ENCODE measurements at places on chromosomes 3 and 15.

- DNase-seq: no peak
Observed at GRCh38 chr15:55574096-55574495, 14.0 kb downstream of the PYGO1 start.

DNA sequence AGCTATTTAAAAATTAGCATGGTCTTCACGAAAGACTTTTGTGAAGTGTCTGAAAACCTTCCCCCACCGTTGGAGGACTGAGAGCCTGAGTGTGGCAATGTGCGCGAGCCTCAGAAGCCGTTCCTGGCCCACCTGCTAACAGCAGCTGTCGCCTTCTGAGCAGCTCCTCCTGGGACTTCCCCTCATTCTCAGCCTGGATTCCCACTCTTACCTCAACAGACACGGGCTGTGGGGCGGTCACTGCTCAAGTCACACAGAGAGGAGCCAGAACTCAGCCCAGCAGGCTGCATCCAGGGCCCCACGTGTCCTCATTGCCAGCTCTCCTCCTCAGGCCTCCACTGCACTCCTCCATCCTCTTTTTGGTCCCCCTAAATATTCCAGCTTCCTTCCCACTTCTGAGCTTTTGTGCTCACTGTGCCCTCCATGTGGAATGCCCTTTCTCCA is 7.8 kb downstream of the DNASE1L3 start:
- DNase-seq: no peak

DNA sequence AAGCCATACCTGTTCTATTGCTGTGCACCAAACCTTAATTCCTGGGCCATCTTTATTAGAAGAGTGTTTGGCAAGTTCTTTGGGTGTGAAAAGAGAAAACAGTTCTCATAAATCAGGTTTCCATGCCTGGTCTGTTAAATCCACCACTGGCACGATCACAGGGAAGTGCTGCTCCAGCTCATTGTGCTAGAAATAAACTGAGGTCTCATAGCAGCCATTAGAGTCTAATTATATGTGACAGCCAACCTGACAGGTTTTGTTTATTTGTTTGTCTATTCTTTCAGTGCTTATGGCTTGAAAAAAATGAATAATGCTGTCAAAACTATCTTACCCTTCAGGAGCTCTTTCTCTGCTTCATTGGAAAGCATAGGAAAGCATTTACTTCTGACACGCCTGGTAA is 147.1 kb upstream of the CNTN6 start:
- no peak for DNase-seq

DNA sequence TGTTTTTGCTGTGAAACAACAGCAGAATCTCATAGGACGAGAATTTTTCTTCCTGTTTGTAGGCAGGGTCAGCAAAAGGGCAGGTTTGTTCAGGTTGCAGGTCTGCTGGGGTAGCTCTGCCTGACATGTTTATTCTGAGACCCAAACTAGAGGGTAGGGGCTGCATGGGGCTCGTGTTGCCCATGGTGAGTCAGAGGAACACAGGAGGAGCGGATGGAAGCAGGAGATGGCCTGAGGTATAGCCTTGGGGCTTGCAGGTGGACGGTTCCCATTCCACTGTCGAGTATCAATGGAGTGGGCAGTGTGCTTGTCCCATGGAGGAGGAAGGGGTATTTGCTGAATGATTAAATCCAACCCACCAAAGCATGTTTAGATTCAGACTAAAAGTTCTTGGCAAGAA is 138.9 kb downstream of the APBA2 start:
- no peak for DNase-seq

DNA sequence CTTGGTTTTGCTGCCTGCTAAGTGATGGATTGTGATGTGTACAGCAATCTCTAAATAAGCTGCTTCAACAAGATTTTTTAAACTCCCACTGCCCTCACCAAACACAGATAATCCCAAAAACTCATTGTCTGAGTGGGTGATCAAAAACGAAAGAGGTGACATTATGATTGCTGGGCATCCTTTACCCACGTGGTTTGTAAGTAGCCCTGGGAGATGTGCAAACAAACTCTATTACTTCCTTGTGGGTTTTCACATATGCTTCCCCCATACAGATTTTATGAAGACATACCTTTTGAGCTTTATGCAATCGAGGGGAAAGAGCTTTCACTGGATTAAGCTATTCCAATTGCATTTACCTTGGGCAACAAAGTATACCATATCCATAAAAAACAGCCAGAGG is 1000.4 kb downstream of the FHIT start:
- DNase-seq: no peak

DNA sequence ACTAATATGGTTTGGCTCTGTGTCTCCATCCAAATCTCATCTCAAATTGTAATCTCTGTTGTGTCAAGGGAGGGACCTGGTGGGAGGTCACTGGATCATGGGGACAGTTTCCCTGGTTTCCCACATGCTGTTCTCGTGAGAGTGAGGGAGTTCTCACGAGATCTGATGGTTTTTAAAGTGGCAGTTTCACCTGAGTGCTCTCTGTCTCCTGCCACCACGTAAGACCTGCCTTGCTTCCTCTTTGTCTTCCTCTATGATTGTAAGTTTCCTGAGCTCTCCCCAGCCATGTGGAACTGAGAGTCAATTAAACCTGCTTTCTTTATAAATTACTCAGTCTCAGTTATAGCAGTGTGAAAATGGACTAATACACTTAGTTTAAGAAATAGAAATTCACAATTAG is 228.9 kb downstream of the CD47 start:
- DNase-seq: no peak

DNA sequence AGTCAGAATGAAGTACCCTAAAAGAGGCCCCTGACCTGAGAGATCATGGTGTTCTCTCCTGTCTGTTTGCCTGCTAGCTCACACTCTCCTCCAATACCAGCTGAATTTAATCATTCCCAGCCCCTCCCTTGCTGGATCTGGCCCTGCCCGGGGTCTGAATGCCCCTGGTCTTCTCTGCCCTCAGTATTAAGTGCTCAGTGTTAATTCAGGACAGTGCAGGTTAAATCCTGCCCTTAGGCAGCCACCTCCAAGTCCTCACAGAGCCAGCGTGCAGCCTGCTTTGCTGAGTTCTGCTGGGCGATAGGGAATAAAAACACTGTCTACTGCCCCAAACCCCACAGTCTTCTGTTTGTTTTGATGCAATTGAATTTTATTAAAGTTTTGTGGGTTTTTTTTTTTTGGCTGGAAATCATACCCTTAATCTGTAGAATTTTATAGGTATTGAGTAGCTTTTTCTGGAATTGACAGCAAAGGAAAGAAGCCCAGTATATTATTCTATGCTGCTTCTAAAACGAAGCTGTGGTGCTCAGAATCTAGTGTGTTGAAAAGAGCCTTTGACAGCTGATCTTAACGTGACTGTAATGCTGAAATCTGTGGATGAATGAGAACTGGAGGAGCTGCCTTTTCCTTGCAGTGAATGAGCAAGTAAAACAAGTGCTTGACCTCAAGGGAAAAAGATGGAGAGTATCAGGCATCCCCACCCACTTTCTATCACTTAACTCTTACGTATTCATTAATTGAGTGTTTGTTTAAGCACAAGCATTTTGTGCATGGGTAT is 12.3 kb upstream of the BDH1 start:
- no peak for DNase-seq
